ENCODE measurements at places on chromosomes 13 and 19. TPM values are rescaled to one million over a fixed set of nuclear protein-coding genes. Genes with fewer than 3 reads are reported as not detected.

The ETV2 gene
- total RNA-seq = 0.27 TPM

The ADGRE1 gene
- 0.30 TPM for total RNA-seq

GRCh38 chr13:27860743-27861142 is 59.1 kb upstream of the PDX1 start:
- no peak for DNase-seq

The AZU1 gene
- not detected for total RNA-seq

DNA sequence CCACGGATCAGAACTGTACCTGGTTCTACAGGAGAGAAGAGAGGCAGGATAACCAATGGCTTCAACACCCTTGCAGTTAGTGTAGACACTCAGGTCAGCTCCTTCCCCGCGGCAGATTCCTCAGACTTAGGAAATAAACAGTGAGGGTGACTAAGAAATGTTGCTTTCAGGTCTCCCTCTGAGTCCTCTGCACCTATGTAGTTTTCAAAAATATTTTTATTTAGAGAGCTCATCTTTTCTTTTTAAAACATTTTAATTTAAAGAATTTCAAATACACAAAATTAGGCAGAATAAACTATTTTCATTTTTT is 195.2 kb downstream of the KLF12 start:
- no peak for DNase-seq

The USHBP1 gene
- total RNA-seq = 9.3 TPM

DNA sequence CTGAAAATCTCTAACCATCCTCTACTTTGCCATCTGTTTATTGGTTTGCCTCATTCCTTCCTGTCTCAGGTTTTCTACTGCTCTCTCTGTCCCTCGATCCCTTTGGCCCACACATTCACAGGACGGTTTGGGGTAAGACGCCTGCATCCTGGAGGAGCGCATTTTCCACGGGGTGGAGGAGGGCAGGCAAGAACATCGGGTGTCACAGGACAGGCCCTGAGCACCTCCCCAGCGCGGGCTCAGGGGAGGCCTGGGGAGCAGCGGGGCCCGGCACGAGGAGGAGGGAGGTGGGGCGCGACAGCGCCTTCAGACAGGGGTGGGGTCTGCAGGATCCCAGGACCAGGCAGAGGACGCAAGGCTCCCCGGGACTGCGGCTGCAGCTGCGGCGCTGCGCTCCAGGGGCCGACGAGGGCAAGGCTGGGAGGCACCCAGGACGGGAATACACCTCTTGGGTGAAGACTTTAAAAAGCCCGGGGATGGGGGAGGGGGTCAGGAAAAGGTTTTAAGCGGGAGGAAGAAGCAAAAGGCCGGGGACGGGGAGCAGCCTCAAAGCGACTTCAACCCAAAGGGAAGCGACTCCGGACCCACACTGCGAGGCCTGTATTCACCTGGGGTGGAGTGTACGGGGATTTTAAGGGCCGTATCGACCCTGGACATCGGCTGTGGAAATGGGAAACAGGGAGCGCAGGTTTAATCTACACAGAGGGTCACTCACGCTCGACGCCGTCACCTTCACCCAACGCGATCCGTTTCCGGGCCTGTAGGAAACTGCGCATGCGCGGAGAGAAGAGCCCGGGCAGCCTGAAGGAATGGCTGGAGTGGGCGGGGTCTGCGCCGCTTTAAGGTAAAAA is at the start of gene ZNF415:
TSS of gene ZNF415 (minus strand) at position 770 of the 851 bp plus-strand sequence. CDS start 10,234 bp downstream, outside the sequence.
- DNase-seq = peak; percentile 88

The CEBPA gene
- 2.4 TPM for total RNA-seq

- DNase-seq = peak; percentile 97
Observed at GRCh38 chr19:639253-640160, at the start of gene FGF22. FGF22 (plus strand) TSS chr19:639879; CDS start chr19:639926, 47 bp downstream.

DNA sequence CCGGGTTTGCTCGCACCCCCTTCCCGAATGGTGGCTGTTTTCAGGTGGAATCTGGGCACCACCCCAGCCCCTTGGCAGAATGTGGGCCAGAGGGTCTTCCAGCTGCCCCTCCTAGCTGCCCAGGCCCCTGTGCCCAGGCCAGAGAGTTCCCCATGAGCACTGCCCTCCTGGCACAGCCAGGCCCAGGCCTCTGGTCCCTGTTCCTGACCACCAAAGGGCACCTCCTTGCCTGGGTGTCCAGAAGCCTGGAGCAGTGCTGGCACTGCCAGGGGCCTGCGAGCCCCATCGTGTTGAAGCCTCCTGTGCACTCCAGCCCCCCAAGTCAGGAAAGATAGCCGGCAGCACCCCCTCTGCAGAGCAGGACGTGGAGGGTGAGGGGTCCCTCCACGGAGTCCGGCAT is 23.4 kb downstream of the PIAS4 start:
- no peak for DNase-seq

The ZNF579 gene
- 14.7 TPM for total RNA-seq

- no peak for DNase-seq
Observed at GRCh38 chr13:37148501-37148900, 43.0 kb upstream of the CSNK1A1L start.

The APLP1 gene
- 25.7 TPM for total RNA-seq

The LGALS7 gene
- total RNA-seq = not detected

The NANOS3 gene
- 0.69 TPM for total RNA-seq

- DNase-seq = no peak
Observed at GRCh38 chr13:89554801-89555200, 1792.7 kb upstream of the MIR17HG start.

The ZNF90 gene
- total RNA-seq = 0.59 TPM

The SYNGR4 gene
- not detected for total RNA-seq

DNA sequence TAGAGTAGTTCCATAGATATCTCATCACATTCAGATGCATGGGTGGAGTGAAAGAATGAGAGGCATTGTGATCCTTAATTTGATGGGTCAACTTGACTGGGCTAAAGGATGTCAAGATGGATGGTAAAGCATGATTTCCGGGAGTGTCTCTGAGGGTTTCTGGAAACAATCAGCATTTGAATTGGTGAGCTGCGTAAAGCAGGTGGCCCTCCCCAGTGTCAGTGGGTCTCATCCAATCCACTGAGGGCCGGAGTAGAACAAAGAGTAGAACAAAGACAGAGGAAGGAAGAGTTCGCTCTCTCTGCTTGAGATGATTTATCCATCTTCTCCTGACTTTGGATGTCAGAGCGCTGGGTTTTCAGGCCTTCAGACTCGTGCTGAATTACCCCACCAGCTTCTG is 43.1 kb downstream of the SERP2 start:
- DNase-seq = no peak

The OR7D2 gene
- 0.07 TPM for total RNA-seq

DNA sequence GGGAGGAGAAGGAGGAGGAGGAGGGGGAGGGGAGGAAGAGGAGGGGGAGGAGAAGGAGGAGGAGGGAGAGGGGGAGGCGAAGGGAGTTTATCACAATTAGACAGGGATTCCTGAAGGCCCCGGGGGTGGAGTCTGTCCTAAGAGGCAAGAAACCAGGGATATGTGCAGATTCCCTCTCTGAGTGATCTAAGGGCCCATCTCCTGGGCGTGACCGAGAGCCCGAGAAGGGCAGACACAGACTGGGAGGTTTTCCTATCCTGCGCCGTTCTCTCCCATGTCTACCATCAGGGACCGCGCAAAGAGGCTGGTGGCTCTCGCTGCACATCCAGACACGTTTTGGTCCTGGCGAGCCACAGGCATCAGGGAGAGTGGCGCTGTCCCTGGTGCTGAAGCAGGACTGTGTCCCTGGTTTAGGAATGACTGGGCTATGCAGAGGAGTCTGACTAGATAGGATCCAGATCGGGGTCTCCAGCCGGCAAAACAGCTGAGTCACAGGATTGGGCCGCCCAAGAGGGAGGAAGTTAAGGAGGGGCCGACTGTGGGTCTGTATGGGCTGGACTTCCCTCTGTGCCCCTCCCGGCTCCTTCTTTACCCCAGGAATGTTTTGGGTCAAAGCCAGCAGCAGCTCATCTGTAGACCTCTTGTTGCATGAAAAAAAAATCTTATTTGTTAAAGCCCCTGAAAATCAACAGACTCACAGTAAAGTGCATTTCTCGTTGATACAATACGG is 17.9 kb upstream of the ZNF175 start:
- DNase-seq = peak; percentile 85

DNA sequence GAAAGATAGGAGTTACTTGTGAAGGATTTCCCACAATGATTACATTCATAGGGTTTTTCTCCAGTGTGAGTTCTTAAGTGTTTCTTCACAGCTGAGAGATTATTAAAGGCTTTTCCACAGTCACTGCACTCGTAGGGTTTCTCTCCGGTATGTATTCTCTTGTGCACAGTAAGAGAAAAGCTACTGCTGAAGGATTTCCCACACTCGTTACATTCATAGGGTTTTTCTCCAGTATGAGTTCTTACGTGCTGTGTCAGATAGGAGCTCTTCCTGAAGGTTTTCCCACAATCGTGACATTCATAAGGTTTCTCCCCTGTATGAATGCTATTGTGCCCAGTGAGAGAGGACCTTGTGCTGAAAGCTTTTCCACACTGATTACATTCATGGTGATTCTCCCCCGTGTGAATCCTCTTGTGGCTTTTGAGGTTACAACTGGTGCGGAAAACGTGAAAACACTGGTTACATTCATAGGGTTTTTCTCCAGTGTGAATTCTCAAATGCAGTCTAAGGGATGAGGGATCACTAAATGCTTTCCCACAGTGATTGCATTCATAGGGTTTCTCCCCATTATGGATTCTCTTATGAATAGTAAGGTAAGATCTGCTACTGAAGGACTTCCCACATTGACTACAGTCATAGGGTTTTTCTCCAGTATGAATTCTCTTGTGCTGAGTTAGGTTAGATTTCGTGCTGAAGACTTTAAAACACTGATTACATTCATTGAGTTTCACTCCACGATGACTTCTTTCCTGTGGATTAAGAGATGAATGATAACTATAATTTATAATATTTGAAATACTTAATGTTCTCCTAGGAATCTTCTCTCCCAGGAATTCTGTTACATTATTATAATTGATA is 20.6 kb downstream of the ZNF558 start:
- no peak for DNase-seq

The AXL gene
- 13.8 TPM for total RNA-seq

- DNase-seq = no peak
Observed at GRCh38 chr19:12133069-12133468, 7.1 kb downstream of the ZNF20 start.

GRCh38 chr13:80121038-80121437 is 219.9 kb downstream of the SPRY2 start:
- DNase-seq = no peak

GRCh38 chr13:34738254-34738992 is 203.6 kb upstream of the NBEA start:
- DNase-seq = no peak

The VSTM1 gene
- total RNA-seq = not detected

GRCh38 chr13:86445672-86446071 is 646.5 kb upstream of the SLITRK6 start:
- DNase-seq = no peak

The UBE2L5 gene
- total RNA-seq = not detected
